Brain pericyte (primary cell): ENCODE measurements at places on chromosomes 2 and 18.

DNA sequence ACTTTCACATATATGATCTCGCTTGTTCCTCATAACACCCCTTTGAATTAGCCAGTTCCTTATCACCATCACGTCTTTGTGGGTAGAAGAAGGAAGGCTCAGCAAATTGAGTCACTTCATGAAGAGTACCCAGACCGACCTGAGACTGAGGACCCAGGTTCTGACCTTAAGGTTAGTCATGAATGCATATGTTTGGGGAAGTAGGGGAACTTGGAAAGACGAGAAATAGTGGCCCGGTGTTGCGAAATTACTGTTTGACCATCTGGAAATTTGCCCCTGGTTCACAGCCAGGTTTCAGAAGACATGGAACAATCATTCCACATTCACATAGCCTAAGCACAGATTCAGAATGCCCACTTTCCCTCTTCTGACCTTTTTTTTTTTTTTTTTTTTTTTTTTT, 59.8 kb downstream of the MEIS1 start:
- DNase-seq = no peak

DNA sequence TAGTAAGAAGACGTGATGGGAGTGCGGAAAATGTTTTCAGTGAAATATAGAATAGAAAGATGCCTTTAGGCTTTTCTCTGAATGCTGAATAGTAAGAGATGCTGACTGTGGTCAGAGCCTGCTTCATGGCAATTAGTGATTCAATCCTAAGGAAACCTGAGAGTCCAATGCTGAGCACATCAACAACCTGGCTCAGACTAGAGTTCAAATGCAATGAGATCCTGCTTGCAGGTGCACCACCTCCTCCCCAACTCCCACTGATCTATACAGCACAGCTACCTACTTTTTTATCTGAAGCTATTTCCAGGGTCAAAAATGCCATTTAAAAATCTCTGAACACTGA, 65.4 kb downstream of the AAK1 start:
- DNase-seq = no peak

DNA sequence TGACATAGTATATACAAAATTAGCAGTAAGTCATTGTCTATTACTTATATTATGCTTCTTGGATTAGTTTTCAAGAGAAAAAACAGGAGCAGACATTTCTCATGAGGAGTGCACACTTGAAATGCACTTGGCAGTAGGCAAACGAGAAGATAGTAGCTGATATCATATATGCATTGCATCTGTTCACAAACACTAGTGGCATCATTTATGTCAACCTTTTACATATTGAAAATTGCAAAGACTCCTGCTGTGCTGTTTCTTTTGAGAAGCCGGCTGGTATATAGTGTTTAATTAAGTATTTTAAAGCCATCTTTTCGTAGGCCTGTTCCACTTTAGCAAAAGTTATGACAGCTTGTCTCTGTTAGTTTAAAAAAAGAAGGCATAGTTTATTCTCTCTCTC, 58.4 kb upstream of the SLC8A1 start:
- no peak for DNase-seq

- no peak for DNase-seq
Measured at GRCh38 chr2:203070701-203071100, 56.0 kb downstream of the NBEAL1 start.

DNA sequence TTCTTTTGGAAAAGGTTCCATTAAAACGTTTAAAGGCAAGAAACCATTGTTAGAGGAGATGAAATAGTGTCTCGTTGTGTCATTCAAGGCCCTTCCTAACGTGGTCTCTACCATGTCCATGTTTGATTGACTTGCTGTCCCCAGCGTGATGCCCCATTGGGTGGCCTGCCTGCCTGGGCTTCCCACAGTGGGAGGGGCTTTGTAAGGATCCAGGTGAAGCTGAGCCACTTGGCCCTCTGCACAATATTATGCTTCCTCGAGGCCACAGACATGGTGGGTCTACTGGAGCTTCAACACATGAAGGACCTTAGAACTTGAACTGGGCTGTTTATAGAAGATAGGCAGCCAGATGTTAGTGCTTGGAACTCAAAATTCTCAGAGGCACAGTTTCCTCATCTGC, 235.3 kb downstream of the FHOD3 start:
- no peak for DNase-seq

DNA sequence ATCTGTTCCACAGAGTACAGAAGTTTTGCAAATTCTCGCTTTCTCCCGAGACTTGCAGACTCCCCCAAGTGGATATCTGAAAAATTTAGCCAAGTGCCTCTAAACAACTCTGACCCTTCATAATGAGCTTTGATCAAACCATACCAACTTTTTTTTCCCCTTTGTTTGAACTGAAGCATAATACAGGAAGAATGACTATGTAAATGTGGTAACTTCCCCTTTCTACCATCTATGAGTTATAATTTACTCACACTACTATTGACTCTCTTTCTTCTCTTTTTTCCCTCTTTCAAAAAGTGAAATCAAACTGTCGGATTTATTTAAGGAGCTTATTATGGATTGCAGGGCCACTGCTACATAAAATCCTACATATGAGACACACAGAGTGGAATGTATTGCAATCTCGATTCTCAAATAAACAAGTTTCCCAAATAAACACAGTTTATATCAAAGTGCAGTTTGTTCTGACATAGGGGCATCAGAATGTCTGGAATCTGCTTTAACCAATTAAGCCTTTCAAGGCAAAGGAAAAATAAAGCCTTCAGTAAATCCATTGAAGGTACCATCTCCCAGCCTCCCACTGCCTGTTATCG, 1.4 kb upstream of the ZNF804A start:
- DNase-seq = no peak

GRCh38 chr2:69253611-69254301, 133.3 kb downstream of the GFPT1 start:
- DNase-seq = peak; percentile 77

GRCh38 chr2:233439191-233439590, 84.9 kb downstream of the DGKD start:
- DNase-seq = no peak

DNA sequence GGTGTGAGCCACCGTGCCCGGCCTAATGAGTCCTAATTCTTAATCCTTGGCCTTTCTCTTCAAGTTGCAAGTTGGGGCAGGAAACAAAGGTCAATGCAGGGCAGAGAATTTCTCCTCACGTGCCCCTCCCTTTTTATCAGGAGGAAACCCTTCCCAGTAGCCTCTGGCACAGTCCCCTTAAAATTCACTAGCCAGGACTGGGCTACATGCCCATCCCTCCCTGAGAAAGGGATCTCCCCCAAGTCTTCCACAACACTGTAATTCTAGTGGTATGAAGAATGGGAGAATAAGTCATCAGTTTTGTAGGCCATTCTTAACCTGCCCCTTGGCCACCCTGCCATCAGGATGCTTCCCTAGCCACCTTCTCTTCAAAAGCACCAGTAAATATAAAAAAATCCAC, 42.2 kb downstream of the ARID5A start:
- no peak for DNase-seq

GRCh38 chr2:31580321-31581117, at the start of gene SRD5A2:
TSS of gene SRD5A2 (minus strand) at chr2:31580938. CDS start at chr2:31580900, 38 bp downstream.
- no peak for DNase-seq

DNA sequence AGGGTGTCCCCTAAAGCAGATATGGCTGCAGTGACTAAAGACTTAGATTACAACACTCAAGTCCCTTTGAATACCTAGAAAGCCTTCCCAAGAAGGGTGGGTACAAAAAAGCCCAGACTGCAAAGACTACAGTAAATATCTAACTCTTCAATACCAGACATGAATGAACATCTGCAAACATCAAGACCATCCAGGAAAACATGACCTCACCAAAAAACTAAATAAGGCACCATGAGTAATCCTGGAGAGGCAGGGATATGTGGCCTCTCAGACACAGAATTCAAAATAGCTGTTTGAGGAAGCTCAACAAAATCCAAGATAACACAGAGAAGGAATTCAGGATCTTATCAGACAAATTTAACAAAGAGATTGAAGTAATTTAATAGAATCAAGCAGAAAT, 138.2 kb upstream of the OTOS start:
- no peak for DNase-seq

GRCh38 chr2:170953941-170954340, 24.9 kb downstream of the GORASP2 start:
- DNase-seq = no peak

DNA sequence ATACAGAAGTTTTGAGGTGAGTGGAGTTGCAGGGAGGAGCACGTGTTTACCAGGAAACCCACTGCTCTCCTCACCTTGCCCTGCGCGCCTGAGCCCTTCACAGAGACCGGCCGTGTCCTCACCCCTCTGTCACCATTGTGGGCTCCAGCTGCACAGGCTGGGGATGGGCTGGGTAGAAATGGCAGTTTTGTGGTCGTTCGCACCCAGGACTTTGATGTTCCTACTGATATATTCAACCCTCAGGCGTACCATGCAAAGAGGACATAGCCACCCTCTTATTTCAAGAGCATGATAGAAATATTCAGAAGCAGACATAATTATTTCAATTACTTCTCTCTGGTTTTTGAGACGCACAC, 78.2 kb downstream of the GBX2 start:
- no peak for DNase-seq

- DNase-seq = peak; percentile 88
Measured at GRCh38 chr18:70205421-70206397, at the start of gene RTTN. TSS of gene RTTN (minus strand) at chr18:70205687. CDS start at chr18:70205658, 29 bp downstream.

GRCh38 chr2:217797661-217798069, 205.1 kb downstream of the TNS1 start:
- DNase-seq = no peak

DNA sequence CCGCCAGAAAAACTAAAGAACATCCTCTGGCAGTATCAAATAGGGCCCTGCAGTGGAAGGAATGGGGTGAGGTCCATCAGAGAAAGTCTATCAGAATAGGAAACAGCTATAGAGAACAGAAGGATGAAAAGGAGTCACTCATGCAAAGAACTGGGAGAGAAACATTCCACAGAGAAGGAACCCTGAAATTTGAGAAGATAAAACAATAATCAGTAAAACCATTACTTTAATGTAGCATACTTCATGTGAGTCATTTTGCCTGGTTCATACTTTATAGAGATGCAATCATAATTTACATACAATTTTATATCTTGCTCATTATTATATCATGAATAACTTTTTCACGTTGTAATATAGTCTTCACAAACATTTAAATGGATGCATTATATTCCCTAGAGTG, 402.2 kb downstream of the NCKAP5 start:
- no peak for DNase-seq

GRCh38 chr2:44771522-44771921, 170.0 kb upstream of the SIX3 start:
- no peak for DNase-seq

GRCh38 chr2:238790126-238790832, 57.6 kb upstream of the TWIST2 start:
- no peak for DNase-seq

- no peak for DNase-seq
Measured at GRCh38 chr2:229910147-229910831, 11.5 kb downstream of the TRIP12 start.

- DNase-seq = peak; percentile 32
Measured at GRCh38 chr2:202870431-202871299, 901 bp downstream of the ICA1L start.

- DNase-seq = no peak
Measured at GRCh38 chr2:43136011-43136799, 90.2 kb downstream of the ZFP36L2 start.

DNA sequence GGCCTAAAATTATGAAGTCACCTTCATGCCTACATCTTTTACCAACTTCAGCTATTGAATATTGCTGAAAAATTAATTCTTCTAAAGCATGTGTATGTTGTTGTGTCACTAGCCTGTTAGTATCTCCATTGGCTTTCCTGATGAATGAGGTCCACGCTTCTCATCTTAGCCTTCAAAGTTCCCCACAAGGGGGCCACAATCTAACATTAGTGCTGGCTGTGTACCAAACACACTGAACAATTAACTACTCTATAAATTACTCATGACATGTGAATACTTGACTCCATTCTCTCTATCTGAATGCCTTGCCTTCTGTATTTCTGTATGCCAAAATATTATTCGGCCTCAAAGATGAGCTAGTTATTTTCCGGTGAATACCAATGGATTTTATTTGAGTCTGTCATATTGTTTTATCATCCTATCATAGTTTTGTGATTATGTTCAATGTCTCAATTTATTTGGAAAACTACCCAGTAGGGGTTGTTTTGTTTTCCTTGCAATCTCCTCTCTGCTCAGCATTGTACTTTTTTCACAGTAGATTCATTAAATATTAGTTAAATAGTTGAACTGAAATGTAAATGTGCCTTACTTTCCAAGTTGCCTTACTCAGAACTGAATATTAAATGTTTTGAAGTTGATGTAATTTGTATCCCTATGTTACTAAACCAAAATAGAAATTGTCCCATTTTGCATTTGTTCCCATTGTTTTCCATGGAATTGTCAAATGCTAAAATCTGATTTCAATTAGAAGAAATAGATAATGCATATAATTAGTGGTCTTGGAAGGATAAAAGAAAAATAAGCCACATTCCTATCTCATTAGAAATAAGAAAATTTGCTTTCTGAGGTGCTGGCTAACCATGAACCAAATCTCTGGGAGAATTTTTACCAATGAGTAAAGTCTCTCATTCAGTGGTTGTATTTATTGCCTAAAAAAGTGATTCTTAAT, 208.4 kb upstream of the COL3A1 start:
- no peak for DNase-seq

DNA sequence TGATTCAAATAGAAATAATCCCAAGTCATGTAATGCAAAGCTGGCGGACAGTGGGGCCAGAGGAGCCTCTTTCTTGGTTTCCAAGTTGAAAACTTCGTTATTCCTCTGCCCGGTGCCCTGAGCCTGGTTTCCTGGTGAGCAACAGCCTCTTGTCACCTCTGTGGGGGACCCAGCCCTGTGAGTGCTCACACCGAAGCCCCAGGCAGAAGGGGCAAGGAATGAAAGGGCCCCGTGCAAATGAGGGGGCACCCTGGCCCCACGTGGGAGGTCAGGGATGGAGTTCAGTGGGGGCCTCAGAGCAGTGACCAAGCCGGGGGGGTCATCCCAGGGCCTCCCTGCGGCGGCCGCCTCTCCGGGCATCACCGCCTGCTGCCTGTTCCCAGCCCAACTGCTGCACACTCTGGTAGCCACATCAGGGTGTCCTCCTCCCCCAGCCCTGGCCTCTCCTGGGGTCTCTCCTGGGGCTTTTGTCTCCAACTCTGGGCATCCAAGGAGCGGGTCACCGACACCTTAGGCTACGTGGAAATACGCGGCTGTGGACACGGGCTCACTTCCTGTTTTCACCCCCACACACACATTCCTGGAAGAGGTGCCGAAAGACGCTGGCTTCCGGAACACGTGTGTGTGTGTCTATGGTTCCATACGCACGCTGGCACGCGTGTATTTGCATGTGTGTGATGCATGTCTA, 64.5 kb downstream of the TWIST2 start:
- DNase-seq = no peak

DNA sequence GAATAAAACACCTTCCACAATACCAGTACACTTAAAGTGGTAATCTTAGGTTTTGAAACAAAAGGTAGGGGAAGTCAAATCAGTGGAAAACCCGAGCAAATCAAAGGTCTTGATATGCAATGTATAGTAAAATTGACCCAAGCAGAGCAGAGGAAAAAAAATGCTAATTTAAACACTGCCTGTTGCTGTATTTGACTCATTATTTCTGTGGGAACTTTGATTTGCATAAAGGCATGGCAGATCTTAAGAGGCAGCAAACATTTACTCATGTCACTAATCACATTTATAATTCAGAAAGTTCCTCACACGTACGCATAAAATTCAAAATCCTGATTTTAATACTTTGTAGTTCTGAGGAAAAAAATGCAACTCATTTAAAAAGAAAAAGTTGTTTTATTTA, 64.4 kb downstream of the IKZF2 start:
- no peak for DNase-seq

- DNase-seq = no peak
Measured at GRCh38 chr2:170862286-170862902, 45.7 kb downstream of the GAD1 start.
